ENCODE measurements at places on chromosomes 12 and 14.

- no peak for DNase-seq
Observed at GRCh38 chr14:89629383-89629782, 212.3 kb upstream of the FOXN3 start.

DNA sequence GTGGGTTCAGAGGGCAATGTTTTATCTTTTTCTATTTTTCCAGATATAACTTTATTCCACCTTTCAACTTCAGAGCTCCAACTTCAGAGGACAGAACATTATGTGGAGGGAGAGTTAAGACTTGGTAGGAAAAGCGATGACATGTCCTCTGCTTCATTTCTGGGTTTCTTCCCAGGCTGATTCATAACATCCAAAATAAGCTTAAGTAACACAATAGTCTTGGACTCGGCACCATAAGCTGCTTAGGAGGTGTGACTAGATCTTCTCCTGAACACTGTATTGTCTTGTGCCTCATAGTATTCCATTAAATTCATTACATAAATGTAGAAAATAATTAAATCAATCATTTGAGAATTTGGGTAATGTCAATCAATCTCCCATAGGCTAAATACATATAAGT lies 95.5 kb upstream of the PDE3A start:
- no peak for DNase-seq

DNA sequence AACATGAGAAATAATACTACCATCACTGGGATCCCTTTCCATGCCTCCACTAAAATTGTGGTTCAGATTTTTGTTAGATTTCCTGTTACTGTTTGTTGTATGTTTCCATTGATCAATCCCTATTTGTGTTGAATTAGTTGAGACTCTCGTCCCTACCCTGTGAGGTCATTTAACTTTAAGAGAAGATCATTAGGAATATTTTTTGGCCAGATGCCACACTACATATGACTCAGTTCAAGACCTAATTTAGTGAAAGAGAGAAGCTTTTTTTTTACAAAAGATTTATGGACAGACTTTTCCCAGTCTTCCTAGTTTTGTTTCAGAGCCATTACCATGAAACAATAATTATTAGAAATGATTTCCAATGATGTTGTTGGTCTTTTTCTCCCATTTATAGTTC lies 35.5 kb downstream of the CPSF6 start:
- DNase-seq: no peak

- no peak for DNase-seq
Observed at GRCh38 chr12:128455851-128456250, 188.9 kb downstream of the TMEM132C start.

- peak; percentile 51 for DNase-seq
Observed at GRCh38 chr12:49358483-49359141, 8.7 kb upstream of the SPATS2 start.

DNA sequence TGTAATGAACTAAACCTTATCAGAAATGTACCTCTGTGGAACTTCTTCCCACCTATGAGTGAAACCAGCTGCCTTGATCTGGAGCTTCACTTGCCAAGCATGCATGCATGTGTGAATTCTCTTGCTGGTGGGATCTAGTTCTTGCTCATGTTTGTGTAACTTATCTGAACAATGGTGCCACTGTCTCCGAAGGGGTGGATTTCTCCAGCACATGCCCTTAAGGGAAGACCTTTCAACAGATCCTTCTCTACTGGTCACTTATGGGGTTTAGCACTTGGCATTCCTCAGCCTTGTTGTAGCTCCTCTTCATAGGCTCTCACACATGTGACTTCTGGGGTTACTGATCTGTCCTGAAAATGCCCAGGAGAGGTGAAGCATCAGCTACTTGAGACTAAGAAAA lies 25.0 kb downstream of the SMOC1 start:
- no peak for DNase-seq

DNA sequence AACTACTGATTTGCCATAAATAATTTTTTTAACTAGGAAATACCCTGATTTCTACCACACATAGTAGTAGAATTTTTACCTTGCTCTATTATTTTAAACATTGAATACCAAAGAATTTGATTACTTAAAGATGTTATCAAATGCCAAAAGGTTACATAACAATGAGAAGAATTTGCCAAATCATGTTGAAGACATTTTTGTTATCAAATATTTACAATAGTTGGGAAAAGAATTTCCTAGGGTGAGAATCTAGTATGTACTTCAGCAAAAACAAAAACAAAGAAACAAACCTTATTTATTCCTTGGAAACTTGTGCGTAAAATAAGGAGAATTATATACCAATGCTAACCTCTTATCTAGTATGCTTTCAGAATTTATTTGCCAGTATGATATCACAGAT lies 107.2 kb downstream of the SCAF11 start:
- no peak for DNase-seq

DNA sequence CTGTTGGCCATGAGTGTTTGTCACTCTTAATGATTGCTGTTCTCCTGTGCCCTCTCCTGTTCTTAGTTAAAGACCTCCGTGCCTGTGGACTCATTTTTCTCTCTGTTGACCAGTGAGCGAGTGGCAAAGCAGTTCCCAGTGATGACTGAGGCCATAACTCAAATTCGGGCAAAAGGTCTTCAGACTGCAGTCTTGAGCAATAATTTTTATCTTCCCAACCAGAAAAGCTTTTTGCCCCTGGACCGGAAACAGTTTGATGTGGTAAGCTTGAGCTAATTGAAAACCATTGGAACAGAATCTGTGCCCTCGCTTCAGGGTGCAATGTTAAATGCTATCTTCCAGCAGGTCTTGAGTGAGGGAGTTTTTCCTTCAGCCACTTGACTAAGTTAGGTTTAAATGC lies 19.8 kb downstream of the ACAD10 start:
- DNase-seq: no peak

DNA sequence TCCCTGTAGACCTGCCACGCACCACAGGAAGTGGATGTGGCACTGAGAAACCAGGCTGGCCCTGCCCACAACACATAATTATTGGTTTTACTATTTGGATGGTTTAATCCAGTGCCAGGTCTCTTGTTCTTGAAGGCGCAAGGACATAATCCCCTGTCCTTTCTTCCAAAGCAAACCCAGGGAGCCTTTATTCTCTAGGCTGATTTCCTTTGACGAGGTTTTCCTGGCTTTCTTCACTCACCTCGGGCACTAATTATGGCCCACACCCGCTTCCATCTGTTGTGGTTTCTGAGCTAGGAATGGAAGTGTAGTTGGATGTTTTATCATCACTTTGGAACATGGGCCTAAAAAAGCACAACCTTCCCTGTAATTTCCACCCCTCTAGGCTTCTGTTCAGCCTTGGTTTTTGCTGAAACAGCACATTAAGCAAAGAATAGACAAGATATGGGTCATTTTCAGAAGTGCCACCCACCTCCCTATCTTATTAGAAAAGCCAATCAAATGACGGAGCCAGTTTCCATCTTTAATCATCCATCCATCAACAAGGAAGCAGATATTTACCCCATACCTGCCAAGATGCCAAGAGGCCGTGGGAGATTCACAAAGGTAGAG lies 73.9 kb downstream of the PPP1R36 start:
- no peak for DNase-seq

Data from activated naive CD4-positive, alpha-beta T cell treated with Interleukin-2 at 50 U/mL for 16 hours (primary cell).